Caki2 (cell line): ENCODE measurements at places on chromosomes 7 and 10. TPM values are rescaled to one million over a fixed set of nuclear protein-coding genes. Genes with fewer than 3 reads are reported as not detected.

The CBX3 gene
- 250 and 280 TPM in 2 replicates for total RNA-seq

The LRRD1 gene
- total RNA-seq, result not detected in 2 replicates

The XRCC2 gene
- 0.98 and 2.6 TPM in 2 replicates for total RNA-seq

The HOXA9 gene
- 46.9 and 62.2 TPM in 2 replicates for total RNA-seq

The OR2A42 gene
- total RNA-seq, result not detected in 2 replicates

The NEUROG3 gene
- total RNA-seq, result not detected in 2 replicates

The TAS2R41 gene
- not detected in 2 replicates for total RNA-seq

The PPP1R9A gene
- 8.2 and 10.8 TPM in 2 replicates for total RNA-seq

The STRA8 gene
- not detected in 2 replicates for total RNA-seq

DNA sequence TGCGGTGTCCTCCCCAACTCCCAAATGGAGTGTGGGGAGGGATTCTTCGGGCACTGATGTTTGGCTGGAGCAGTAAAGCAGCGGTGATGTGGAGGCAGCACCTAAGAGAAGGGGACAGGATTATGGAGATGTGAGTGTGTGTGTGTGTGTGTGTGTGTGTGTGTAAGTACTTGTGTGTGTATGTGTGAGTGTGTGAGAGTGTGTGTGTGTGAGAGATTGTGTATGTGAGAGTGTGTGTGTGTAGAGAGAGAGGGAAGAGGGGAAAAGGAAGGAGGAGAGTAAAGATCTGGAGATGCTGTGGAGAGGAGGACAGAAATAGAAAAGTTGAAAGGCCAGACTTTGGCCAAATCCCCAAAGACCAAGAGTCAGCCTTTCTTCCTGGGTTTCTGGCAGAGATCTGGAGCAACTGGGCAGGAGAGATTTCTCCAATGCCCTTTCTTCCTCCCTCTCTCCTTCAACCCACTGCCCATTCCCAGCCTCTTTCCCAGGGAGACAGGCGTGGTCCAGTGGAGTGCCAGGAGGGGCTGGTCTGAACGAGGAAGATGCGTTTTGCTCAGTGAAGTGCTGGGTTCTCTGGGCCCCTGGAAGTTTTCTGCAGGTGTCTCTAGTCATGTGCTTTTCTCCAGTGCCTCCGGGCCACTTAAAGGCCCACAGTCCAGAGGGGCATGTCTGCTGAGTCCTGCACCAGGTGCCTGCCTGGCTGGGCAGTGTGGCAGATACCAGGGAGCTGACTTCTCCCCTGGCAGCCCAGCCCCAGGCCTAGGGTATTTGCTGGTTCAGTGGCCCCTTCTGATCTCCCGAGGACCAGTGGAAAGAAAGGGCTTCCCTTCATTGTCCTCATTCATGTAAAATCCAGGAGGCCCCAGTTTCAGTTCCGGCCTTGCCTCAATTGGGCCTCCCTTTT is 60.5 kb downstream of the HK1 start:
- no peak for DNase-seq

DNA sequence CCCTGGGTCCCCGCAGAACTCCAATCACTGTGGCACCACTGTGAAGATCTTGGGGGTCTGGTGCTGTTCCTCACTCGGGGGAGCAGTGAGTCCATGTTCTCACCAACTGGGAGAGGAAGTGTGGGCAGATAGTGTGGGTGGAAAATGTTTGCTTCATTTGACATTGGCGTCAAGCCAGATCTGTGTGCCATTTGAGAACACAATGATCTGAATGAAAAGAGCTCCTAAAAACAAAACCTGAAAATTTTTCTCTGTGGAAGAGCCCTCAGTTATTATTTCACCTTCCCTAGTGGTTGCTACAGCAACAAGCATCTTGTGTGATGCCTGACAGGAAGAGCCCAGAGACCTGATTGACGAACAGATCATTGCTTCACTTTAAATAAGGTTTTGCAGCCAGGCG is 125.6 kb downstream of the VIPR2 start:
- DNase-seq, result no peak

DNA sequence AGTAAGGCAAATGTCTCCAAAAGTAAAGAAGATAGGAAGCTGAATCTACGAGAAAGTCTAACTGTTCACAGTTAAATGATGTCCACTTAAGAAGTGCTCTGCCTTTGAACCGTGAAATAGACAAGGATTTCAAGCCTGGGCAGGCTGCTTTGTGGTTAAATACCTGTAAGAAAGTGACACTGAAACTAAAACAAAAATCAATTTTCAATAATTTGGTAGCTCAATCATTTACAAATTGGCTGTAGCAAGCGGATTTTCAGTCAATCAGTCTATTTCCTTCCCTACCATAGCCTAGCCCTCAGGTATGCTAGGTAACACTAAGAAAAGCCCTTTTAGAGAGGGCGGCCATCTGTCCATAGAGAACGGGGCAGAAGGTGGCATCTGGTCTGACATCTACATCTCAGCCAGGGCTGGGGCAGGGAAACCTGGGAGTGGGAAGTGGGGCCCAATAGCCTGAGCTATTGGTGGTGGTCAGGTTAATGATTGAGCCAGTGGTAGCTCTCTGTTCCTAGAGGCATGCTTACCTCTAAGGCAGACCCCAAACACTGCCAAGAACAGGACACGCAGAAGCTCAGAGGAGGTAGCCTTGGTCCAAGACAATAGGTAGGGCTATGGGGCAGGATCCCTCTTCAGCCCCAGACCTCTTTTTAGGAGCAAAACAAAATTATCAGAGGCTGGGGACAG is 223.2 kb downstream of the CCSER2 start:
- DNase-seq, result no peak

DNA sequence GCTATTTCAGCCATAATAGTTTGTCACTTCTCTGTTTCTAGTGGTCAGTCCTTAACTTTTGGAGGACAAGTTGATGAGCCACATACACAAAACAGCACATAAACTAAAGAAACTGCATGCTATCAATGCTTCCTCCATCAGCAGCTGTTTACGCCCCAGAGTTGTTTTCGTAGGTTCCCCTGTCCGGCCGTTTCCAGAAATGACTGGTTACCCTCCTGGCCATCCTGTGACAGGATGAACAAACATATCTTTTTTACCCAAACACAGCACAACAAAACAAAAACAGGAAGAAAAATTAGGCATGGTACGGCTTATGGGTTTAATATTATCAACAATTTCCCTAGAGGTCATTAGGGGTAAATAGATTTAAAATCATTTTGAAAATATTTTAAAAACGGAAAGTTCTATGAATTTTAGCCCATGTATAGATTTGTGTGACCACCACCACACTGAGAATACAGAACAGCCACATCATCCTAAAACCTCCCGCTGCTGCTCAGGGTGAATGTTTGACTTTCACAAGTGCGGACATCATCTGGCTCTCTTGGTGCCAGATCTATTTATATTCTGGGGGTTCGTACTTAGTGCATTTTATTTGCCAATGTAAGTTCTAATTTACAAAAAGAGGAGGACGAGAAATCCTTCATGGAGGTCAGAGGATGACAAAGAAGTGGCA is 74.8 kb downstream of the HIPK2 start:
- DNase-seq, result no peak

DNA sequence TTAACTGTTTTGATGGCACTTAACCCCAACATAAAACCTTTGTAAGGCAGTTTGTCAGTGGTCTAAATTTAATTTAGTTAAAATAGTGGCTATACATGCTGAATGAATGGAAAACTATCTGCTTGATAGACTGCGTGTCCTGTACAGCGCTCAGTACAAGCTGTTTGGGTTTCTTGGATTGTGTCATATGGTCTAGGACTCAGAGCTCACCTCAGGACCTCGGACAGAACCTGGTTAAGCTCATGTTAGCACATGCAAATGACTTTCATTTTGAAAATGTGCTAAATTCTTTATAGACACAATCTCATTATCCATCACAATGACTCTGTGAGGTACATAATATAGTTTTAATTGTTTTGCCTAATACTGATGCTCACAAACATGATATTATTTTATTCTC is 55.7 kb upstream of the RELN start:
- DNase-seq, result no peak

- DNase-seq, result no peak
These were observed 61.6 kb downstream of the DNAJC12 start for GRCh38 chr10:67776371-67776770.

- DNase-seq, result no peak
These were observed 172.5 kb downstream of the SKAP2 start for GRCh38 chr7:26691886-26692285.

- DNase-seq, result peak; percentile 38
These were observed 26.1 kb downstream of the FAM53B start for GRCh38 chr10:124717911-124718741.

DNA sequence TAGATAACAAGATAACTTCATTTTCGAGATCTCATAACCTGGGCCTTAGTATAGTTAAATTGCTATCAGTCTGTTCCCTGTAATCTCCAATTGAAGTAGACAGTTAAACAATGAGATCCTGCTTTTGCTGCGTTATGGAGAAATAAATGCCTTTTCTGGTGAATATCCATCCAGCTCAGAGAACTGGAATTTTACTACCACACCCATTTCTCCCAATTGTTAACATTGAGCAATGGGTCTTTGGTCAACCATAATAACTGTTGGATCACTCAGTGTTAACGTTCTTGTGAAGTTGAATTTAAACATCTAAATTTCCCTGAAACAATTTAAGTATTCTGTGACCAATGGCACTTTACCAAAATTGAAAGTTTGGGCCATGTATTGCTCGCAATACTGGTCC is 3.0 kb downstream of the CALU start:
- no peak for DNase-seq

GRCh38 chr10:78047314-78047891 is 13.7 kb downstream of the RPS24 start:
- DNase-seq, result peak; percentile 69
